Foreskin fibroblast (primary cell): ENCODE measurements at places on chromosomes 4 and X.
A peak's percentile ranks its signal among the peaks of the same experiment; 100 is the strongest.

DNA sequence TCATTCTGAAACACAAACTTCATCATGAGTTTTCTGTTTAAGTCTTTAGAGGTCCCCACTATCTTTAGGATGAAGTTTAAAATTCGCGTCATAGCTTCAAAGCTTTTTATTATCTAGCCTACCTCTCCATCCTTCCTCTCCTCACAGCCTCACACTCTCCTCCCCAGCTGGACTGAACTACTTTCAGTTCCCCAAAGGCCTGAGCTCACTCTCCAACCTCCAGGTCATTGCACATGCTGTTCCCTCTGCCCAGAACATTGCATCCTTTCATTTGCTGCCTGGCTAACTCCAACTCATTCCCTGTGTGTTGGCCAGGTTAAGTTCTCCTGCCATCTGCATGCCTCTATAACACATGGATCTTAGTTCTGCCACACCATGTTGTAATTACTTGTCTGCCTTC is 2.9 kb upstream of the OTUD5 start:
- DNase-seq, result no peak

GRCh38 chr4:101292901-101293300 is 54.4 kb downstream of the PPP3CA start:
- no peak for DNase-seq

DNA sequence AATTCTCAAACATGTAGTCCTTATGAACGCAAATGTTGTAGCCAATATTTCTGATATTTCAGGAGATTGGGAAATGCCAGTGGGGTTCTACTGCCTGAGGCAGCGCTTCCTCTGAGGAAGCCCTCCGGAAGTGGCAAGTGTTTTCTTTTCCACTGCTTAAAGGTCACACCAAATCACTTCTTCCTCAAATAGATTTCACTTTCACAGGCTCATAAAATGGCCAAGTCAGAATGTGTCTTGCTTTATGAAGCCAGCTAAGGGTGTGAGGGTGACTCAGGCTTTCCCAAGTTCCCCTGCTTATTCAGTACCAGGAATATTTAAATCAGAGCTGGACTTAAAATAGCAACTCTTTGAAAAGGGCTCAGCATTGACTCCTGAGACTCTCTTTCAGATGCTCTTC is 514.2 kb upstream of the DIPK2B start:
- peak; percentile 77 for DNase-seq

DNA sequence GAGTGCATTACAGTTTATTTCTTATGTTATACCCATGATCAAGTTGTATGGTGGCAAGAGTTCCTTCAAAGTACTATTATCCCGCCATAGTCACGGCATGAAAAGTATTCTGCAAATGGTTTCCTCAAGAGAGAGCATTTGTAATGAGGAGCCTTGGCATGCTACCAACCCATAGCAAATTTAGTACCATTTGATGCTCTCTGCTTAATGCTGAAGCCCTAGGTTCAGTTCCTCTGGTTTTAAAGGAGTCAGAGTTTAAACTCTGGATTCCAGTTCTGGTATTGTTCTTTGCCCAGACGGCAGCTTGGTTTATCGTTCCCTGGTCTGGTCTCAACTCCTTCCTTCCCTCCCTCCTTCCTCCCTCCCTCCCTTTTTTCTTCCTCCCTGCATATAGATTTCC is 371.3 kb downstream of the BMPR1B start:
- no peak for DNase-seq

- DNase-seq, result no peak
Observed at GRCh38 chr4:166198041-166198440, 325.0 kb downstream of the TLL1 start.

- DNase-seq, result no peak
Observed at GRCh38 chr4:186260504-186261448, 5.2 kb upstream of the F11 start.

GRCh38 chr4:24229978-24230377 is 340.1 kb upstream of the PPARGC1A start:
- peak; percentile 66 for DNase-seq

DNA sequence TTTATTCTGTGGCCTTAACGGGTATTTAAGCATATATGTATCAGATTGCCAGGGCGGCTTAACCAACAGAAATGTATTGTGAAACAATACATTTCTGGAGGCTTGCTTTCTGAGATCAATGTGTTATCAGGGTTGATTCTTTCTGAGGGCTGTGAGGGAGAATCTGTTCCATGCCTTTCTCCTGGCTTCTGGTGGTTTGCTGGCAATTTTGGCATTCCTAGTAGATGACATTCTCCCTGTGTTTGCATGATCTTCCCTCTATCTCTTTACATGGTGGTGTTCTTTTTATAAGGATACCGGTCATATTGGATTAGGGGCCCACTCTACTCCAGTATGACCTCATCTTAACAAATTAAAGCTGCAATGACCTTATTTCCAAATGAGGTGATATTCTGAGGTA is 16.9 kb upstream of the CEP135 start:
- DNase-seq, result peak; percentile 41

DNA sequence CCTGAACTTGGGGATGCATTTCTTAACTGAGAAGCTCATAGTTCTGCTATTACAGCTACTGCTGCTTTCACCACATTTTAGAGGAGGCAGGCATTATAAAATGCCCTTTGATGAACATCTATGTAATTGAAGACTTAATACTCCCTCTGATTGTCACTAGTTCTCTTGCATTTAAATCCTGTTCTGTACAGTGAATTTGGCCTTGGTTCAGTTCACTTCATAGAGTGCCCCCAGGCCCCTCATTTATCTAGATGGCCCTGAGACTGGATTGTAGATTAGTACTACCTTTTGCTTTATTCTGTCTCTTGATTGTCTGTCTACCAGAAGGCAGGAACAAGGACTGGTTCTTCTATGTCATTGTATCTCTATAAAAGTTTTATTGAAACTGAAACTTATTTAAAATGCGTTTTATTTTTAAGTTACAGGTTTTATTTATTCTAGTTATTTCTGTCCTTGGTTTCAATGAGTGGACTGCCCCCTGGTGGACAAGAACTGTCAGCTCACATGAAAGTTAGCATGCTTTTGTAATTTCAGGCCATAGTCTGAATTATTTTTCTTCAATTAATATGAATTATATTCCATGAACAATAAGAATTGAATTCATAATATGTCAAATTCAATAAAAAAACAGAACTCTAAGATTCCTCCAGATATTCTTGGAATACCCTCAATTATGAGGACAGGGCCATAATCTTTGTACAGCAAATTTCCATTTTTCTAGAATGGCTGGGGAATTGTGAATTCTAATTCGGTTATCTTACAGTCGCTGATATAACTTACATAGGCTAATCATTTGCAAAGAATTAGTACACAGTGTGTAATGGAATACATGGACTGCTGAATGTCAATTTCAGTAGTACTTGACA is 47.2 kb upstream of the TMEM33 start:
- DNase-seq, result peak; percentile 33

DNA sequence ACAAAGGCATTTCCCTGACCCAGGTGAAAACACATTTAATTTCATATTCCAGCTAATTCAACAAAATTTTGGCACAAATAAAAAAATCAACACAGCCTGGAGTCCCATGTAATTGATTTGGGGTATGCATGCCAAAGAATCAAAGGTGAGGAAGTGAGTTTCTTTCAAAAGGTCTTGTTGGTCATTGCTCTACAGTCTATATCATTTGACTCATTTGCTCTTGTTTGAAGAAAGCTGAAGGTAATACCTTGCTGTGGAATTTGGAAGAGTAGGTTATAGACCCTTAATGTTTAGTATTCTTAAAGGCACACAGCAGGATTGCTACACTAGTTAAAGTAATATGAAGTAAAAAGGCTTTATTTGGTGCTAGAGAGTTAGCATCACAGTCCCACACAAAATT is 25.4 kb downstream of the COL4A6 start:
- no peak for DNase-seq

DNA sequence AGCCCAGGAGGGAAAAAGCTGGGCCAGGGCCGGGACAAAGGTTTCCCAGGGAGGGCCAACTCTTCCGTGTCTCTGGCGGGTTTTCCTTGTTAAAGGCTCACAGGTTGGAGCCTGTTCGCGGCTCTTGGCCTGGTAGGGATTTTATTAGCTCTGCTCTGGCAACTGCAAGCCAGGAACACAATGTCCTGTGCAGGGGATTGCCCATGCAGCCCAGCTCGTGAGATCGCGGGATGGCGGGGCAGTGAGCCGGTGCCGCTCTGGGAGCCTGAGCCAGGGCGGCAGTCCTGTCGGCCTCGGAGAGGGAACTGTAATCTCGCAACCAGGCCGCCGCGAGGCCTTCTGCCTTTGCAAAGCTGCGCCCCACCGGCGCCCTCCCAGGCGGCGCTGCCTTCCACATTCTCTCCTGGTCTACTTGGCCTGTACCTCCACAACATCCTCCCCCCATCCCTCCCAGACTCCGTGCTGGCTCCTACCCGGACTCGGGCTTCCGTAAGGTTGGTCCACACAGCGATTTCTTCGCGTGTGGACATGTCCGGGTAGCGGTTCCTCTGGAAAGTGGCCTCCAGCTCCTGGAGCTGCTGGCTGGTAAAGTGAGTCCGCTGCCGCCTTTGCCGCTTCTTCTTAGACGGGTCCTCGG is 2.1 kb downstream of the PITX2 start:
- peak; percentile 61 for DNase-seq

GRCh38 chr4:68593112-68593511 is 17.0 kb upstream of the UGT2B17 start:
- no peak for DNase-seq

- no peak for DNase-seq
Observed at GRCh38 chr4:68963374-68963773, 11.8 kb upstream of the UGT2A3 start.

- no peak for DNase-seq
Observed at GRCh38 chr4:79626611-79627010, 218.6 kb upstream of the GK2 start.

- peak; percentile 49 for DNase-seq
Observed at GRCh38 chr4:115113506-115114106, at the start of gene NDST4. TSS of gene NDST4 (minus strand) at chr4:115113620. CDS start at chr4:115077036, 36,584 bp downstream.

- DNase-seq, result no peak
Observed at GRCh38 chrX:2701600-2701999, 10.5 kb downstream of the CD99 start.

DNA sequence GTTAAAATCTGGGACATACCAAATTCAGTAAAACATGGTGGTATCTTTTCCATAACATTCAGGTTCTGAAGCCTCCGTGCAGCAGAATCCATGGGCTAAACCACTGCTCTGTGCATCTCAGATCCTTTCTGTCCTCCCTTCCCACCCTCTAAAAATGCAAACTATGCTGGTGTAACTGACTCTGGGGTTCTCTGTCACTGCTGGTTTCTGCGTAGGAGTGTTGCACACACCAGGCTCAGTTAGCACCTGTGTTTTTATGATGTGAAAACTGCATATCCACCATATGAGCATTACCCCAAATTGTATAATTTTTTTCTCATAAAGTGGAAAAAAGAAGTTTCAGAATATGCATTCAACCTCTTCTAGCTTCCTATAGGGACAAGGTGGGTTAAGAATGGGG is 22.4 kb upstream of the IL21 start:
- no peak for DNase-seq

GRCh38 chr4:97912156-97912555 is 231.1 kb downstream of the STPG2 start:
- DNase-seq, result no peak

GRCh38 chr4:183589461-183590099 is 69.4 kb downstream of the RWDD4 start:
- no peak for DNase-seq

GRCh38 chr4:36243355-36244256 is 708 bp downstream of the ARAP2 start:
- DNase-seq, result no peak

DNA sequence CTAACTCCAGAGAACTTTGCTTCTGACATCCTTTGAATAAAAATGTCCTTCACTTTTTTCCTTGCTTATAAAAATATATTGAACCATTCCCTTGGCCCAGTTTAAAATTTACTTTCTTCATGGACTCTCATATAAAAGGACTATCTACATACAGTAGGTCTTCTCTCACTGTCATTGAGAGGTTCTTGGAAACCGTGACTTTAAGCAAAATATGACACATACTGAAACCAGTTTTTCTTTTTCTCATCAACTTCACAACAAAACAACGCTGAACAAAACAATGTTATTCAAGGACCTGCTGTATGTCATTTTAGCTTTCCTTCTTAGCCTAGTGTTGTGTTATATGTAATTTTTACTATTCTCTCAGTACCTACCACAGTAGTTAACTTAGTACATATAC is 496.8 kb downstream of the CENPC start:
- DNase-seq, result no peak

DNA sequence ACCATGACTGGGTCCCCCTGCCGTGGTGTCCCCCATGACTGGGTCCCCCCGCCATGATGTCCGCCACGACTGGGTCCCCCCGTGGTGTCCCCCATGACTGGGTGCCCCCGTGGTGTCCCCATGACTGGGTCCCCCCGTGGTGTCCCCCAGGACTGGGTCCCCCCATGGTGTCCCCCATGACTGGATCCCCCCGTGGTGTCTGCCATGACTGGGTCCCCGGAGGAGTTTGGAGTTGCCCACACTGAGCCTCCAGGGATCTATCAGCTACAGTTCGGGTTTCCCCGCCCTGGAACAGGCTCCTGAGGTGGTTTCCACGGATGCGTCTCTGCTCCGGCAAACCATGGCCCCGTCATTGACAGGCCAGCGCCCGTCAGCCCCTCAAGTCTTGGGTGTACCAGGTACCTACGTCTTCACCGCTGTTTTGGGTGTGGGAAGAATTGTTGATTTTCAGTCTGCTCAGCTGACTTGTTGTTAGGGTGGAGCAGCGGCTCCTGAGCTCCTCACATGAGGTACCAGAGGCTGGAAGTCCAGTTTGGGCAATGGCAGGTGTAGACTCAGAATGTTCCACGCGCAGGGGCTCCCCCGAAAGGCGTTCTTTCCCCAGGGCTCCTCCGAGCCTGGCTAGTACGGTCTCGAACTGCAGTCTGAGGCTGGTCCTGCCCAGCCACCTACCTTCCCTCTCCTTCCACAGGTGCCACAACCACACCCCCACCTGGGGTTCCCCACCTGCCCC is 8.3 kb upstream of the PDE6B start:
- no peak for DNase-seq

- DNase-seq, result no peak
Observed at GRCh38 chrX:38817004-38817703, 15.9 kb downstream of the MID1IP1 start.

DNA sequence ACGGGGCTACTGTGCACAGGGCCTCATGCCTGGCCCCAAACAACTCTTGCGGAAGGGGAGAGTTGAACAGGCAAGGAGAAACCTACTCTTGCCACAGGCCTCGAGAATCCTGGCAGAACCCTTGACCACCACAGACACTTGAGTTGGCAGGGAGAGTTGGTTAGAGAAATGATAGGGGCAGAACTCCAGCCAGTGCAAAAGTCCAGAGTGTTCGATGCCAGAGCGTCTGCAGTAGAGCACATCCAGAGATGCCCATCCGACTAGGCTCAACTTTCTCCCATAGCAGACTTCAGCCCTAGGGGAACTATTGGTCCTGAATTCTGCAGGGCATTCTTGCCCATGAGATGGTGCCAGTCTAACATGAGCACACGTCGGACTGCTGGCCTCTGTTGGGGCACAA is 45.4 kb upstream of the RADX start:
- no peak for DNase-seq

DNA sequence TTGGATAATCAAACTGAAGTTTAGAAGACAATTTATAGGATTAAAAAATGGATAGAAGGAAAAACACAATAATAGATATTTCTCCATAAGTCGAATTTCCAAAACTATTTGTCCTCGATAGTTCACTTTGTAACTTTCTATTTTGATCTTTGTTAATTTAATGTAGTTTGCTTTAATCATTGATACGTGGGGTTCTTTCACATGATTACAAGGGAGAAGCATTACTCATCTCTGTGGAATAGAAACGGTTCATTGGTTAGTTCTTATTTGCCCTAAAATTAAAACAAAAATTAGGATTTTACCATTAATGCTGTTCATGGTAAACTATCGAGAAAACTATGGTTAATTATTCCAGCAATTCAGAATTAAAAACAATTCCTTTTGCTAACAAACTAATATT is 2.1 kb downstream of the TET2 start:
- DNase-seq, result no peak
